Effector memory CD8-positive, alpha-beta T cell (primary cell): ENCODE measurements at places on chromosomes 6 and 20.

DNA sequence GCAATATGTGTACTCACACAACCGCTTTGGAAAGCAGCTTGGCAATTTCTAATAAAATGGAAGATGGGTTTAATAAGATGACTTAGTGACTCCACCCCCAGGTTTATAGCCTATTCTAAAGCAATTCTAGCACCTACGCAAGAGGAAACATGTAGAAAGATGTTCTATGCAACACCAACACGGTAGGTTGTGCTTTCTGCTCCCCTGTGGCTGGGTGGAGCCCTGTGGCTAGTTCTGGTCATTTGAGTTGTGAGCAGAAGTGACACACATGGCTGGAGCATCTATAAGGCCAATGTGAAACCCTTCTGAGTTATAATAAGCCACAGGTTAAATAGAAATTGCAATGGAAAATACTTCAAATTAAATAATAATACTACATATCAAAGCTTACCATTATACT is 310.7 kb downstream of the CD83 start:
- no peak for DNase-seq

GRCh38 chr20:57704245-57704644 is 5.6 kb downstream of the PMEPA1 start:
- no peak for DNase-seq

DNA sequence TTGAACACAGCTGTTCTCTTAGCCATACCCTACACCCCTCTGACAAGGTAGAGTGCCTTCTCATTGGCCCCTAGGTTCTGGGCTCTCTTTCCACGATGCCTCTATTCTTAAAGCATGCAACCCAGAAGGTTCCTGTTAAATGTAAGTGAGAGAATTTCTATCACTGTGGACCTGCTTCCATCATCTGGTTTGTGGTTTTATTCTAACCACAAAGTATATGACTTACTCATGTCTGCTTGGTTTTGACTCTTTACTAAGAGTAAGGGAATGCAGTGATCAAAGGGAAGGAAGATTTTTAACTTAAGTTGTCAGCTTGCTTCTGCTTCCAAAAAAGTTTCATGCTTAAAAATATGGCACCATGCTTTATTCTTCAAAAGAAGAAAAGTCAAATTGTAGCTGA is 80.2 kb downstream of the ANKEF1 start:
- no peak for DNase-seq

- no peak for DNase-seq
Observed at GRCh38 chr6:150336299-150336698, 32.5 kb upstream of the IYD start.

DNA sequence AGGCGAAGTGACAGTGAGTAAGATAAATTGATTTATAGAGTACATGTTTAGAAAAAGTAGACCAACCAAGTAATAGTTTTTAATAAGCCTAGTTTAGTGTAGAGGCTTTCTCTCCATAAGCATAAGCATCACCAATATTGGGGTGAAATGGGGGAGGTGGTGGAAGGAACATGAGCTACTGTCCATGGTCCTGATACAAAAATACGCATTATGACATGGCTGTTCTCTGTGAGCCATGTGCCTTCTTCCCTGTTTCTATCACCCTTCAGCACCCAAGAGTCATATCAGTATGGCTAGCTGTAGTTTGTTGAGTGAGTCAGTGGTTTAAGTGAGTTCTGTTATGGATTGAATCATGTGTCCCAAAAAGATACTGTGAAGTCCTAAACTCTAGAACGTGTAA is 150.8 kb downstream of the EDN1 start:
- no peak for DNase-seq

DNA sequence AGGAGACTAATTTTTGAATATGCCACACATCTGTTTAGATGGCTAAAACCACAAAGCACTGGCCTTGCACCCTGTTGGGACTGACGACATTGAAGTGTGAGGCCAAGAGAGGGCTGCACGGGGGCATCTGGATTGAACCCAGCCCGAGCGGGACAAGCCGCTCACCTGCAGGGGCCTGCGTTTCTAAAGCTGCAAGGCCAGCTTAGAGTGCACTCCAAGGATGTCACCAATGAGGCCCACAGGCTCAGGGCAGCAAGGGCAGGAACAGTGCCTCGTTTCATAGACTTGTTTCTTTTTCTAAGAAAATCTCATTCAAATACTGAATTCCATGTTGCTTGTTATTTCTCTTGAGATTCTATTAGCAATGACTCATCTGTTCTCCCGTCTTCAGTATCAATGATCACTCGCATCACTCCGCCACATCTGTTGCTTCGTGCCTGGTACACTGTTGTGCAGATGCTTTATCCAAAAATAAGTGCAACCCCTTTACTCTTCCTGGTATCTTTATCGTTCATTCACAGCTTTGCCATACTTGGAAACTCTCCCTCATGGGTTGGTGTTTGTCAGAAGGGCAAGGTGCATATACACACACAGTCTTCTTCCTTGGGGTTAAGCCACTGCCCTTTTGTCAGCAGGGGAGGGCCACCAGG is 120.1 kb downstream of the IRF4 start:
- no peak for DNase-seq

DNA sequence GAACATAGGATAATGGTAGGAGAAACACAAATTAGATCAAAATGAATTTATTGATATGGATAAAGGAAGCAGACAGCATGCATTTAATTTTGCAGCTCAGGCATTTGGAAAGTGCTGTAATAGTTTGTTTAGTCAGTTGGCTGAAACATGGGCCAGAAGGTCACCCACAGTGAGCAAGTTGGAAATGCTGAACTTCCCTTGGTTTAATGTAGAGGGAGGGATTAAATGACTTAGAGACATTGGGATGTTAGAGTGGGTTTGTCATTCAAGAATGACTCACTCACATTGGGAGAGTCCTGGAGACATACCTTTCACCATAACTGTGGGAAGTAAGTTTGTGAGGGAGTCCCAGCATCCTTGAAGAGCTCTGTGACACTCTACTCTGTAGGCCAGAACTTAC is 231.5 kb upstream of the PLCB4 start:
- DNase-seq: no peak

GRCh38 chr20:6726761-6727160 is 40.7 kb upstream of the BMP2 start:
- no peak for DNase-seq

GRCh38 chr20:8671370-8671961 is 397.4 kb upstream of the PLCB4 start:
- no peak for DNase-seq

DNA sequence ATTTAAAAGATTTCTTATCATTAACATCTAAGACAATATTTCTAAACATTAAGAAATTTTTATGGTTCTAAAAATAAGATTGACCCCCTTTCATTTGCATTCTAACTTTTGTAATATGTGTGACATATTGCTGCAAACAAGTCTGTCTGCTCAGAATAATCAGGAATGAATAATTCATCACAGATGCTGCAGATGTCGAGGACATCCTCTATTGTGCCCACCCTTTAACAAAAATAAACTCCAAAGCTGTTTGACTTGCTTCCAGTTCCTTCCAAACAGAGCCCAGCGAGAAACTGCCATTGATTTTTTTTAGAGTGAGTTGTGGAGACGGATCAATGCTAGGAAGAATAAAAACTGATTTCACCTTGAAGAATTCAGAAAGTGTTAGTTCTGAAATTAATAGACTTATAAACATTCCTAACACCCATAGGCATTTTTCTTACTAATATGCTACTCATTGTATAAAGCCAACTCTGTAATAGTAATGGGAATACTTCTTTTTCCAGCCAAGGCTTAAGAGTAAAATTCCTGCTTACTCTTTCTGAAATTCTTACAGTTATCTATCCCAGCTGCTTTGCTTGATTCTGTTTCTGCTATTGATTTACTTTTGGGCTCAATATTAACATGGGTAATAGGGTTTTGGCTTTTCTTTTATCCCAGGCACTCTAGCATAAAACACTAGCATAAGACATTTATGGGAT is 244.8 kb upstream of the FAM83B start:
- DNase-seq: no peak

- DNase-seq: no peak
Observed at GRCh38 chr6:42845327-42845694, 34.1 kb upstream of the RPL7L1 start.

- DNase-seq: no peak
Observed at GRCh38 chr6:45923831-45924391, 91.7 kb downstream of the CLIC5 start.

DNA sequence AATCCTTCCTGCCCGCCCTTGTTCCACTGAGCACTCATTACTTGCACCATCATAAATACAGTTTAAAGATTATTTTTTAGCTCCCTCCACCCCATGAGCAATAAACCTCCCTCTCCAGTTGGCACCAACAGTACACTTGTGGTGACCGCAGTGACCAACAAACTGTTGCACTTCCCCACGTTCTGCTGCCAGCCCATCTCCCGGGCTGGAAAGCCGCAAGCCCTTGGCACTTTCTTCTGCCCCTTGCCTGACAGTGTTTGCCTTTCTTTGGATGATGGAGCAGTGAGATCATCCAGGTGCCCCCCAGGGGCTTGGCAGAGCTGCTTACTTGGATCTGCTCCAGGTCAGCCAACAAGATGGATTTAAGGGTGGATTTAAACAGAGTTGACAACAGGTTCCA is 21.6 kb downstream of the KCNB1 start:
- no peak for DNase-seq

- no peak for DNase-seq
Observed at GRCh38 chr6:44668976-44669934, 281.7 kb downstream of the CDC5L start.

DNA sequence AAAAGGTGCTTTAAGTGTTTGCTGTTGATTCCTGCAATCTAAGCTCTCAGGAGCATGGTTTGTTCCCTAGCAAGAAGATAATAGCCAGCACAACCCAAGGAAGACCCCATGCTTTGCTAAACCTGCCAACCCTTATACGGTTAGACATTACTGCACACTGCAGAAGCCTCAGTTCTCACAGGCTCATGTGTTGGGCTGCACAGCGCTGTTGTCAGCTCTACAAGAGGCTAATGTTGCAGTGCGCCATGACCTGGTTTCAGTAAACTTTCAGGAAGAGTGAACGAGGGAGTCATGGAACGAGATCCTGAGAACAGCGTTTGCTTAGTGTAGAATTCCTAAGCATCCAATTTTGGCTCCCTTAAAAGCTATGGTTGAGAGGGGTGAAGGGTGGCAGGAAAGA is 218.5 kb downstream of the ARHGAP18 start:
- no peak for DNase-seq

DNA sequence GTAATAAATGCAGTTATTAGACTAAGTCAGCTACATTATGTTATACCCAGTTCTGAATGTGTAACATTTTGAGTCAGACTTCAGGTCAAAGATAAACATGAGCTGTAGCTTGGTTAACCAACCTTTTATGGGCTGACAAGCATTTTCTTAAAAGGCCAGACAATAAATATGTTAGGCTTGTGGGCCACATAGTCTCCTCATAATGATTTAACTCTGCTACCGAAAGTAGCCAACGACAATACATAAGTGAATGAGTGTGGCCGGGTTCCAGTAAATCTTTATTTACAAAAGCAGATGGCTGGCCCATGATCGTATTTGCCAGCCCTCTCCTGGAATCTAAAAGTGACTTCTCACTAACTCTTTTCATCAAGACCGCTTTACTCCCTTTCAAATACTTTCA is 49.9 kb downstream of the ATG5 start:
- DNase-seq: no peak

DNA sequence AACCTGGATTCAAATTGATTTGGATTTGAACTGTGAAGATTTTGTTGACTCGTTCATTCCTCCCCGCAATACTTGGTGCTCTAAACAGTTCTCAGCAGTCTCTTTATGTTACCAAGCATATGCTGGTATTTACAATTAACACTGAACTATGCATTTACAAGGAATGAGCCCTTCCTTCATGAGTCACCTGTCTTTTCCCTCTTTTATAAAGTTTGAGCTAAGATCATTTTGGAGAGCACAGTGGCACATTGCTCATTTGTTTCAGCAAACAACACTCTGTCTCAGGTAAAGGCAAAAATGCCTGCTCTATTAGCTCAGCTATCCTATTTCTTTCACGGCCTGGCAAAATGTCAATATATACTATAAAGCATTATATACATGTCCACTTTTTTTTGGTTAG is 285.4 kb downstream of the PHACTR1 start:
- DNase-seq: no peak

DNA sequence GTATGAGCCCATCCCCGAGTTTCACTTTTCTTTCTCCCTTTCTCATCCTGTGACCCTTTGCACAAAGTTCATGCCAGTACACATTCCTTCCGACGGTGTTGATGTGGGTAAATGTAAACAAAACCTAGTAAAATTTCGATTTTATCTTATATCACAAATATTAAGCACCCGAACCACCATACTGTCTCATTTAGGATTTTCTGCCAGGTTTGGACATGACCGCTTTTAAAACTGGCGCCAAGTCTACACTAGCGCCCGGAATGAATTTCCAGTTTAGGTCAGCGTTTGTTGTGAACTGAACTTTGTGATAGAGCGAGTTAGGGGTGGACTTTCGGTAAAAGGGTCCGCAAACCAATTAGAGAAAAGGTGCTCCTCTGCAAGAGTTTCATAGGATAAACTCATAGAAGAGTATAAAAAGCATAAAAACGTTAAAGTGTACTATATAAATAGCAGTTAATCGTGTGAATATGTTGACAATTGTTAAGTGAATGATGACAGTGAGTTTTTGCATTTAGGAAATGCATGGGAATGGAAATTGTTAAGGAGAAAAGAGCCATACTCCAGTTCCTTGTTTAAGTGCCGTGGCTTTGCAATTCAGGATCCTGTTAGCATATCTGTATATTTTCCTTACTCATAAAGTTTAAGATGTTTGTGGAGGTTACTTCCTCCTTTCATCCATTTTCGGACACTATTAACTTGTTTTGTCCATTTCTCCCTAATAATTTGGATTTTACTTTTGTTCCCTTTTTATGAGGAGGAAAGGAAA is 937 bp downstream of the AKAP7 start:
- no peak for DNase-seq

DNA sequence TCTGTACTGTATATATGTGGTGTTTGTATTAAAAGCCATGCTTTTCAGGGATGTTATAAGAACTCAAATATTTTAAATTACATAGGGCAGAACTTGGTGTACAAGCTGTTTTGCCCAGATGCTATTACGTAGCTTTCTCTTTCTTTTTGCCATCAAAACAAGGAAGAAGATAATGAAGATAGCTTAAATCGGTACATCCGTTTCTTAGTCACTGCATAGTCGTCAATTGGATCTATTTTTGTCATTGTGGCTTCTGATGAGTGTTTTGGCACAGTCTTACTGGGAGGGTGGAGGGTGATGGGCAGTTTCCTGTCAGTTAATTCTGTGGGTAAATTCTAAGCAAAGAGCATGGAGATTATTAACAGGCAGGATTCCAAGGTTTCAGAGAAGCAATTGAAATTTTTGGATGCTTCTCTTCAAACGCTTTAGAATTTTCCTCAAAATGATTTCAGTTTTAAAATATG is 649.1 kb upstream of the GJE1 start:
- peak; percentile 47 for DNase-seq

- no peak for DNase-seq
Observed at GRCh38 chr6:51300510-51300909, 481.8 kb downstream of the TFAP2B start.

GRCh38 chr20:8390500-8390899 is 258.4 kb downstream of the PLCB1 start:
- DNase-seq: no peak

- no peak for DNase-seq
Observed at GRCh38 chr6:164142322-164142721, 727.8 kb downstream of the QKI start.
